Lung microvascular endothelial cell (primary cell): ENCODE measurements at places on chromosomes 13 and 19. TPM values are rescaled to one million over a fixed set of nuclear protein-coding genes. Genes with fewer than 3 reads are reported as not detected.

Gene GNG7
- total RNA-seq, result 0.87 and 1.2 TPM in 2 replicates

Gene PSPN
- total RNA-seq, result 0.44 and 1.2 TPM in 2 replicates

Gene KPTN
- 3.2 and 3.5 TPM in 2 replicates for total RNA-seq

Gene ZNF600
- total RNA-seq, result 2.2 and 3.0 TPM in 2 replicates

Gene ZNF625
- 7.4 and 11.7 TPM in 2 replicates for total RNA-seq

Gene SPACA4
- not detected in 2 replicates for total RNA-seq

Gene CELF5
- not detected in 2 replicates for total RNA-seq

Gene LINGO3
- total RNA-seq, result not detected in 2 replicates

Gene LILRA5
- not detected in 2 replicates for total RNA-seq

Gene PTGIR
- 0.20 and 0.22 TPM in 2 replicates for total RNA-seq

Gene RCBTB1
- total RNA-seq, result 21.1 and 24.4 TPM in 2 replicates

Gene CYP2F1
- total RNA-seq, result not detected in 2 replicates

Gene GPR18
- total RNA-seq, result not detected in 2 replicates

Gene ZNF44
- total RNA-seq, result 3.3 and 4.6 TPM in 2 replicates

Gene TMEM59L
- total RNA-seq, result not detected in 2 replicates

Gene SHISA7
- total RNA-seq, result not detected in 2 replicates

Gene MAMSTR
- total RNA-seq, result under 0.01 and 0.22 TPM in 2 replicates

Gene PINLYP
- 1.1 and 4.6 TPM in 2 replicates for total RNA-seq

Gene CGB5
- not detected in 2 replicates for total RNA-seq

Gene ZSCAN1
- total RNA-seq, result 0.20 TPM in 1 of 2 replicates, not detected in the other

Gene KIR2DL1
- total RNA-seq, result not detected in 2 replicates
